ENCODE measurements at places on chromosomes 16 and 17.

- DNase-seq = no peak
These were observed 18.8 kb upstream of the TMEM220 start for GRCh38 chr17:10748531-10749181.

DNA sequence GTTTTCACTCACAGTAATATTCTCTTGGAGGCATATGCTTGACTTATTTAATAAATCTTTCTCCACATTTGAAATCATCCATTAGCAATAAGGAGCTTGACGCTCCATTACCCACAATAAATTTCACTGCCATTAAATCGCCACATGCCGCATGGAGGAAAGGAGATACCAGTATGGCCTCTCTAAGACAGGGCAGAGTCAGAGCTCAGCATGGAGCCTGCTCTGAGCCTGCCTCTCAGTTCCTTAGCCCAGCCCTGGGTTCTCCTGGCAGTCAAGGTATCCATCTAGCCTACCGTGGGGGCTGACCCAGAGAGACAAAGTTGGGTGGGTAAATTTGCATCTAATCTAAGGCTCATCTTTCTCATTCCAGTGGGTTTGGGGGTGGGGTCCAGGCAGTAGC lies 80.3 kb upstream of the CES5A start:
- no peak for DNase-seq

DNA sequence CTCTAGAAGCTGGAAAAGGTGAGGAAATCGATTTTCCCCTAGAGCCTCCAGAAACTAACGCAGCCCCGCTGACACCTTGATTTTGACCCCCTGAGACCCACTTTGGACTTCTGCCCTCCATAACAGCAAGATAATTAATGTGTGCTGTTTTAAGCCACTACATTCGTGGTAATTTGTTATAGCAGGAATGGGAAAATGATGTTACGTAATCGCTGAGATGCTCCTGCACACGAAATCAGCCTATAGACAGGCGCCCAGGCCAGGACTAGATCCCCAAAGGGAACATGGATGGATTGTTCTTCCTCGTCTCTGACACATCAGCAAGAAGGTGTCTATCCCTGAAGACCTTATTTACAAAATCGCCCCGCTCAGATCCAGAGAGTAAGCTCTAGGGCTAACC lies 1.4 kb upstream of the MYOCD start:
- DNase-seq = no peak

DNA sequence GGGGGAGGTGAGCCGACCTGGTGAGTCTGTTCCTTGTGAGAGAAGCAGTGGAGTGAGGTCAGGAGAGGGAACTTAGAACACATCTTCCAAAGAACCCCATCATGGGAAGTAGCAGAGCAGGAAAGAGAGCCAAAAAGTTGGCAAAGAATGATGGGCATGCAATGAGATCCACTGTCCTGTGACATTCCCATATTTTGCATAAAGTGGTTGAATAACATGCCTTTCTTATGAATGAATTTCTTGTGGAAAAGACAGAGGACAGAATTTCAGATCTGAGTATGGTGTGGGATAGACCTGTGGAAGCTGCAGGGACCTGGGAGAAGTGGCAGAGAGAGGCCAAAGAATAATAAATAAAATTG lies 41.3 kb downstream of the TMEM100 start:
- no peak for DNase-seq

DNA sequence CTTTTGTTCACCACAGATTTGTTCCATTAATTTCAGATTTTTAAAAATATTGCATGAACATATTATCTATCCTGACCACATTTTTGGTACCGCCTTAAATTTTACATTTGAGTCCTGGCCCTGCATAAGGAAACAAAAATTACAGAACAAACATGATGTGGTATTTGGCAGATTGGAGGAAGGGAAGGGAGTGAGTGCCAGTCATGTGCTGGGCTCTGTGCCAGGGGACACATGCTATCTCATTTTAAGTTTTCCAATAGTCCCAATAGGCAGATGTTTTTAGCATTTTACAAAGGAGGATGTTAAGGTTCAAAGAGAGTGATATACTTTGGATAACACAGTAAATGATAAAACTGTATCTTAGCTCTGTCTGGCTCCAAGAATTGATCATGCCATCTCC lies 185.1 kb downstream of the CDK5R1 start:
- no peak for DNase-seq

DNA sequence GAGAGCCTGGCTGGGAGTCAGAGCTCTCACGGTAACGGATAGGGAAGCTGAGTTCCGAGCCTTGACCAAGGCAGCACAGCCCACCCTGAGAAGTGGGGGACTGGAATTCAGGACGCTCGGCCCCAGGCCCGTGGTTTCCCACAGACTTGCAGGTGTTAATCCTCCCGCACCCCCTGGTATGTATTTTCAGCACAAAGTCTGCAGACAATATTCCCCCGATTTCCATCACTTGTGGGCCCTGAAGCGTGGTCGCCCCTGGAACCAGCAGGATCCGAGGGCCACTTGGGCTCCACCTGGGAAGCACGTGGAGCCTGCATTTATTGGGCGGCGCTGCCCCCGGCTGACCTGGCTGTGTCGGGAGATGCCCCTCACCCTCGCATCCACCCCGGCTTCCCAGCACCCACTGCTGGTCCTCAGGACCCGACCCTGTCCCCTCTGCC lies 60.2 kb downstream of the WSB1 start:
- DNase-seq = no peak

GRCh38 chr17:37598145-37598544 lies 11.1 kb downstream of the SYNRG start:
- DNase-seq = no peak

GRCh38 chr16:22366371-22366770 lies 8.0 kb downstream of the CDR2 start:
- no peak for DNase-seq

DNA sequence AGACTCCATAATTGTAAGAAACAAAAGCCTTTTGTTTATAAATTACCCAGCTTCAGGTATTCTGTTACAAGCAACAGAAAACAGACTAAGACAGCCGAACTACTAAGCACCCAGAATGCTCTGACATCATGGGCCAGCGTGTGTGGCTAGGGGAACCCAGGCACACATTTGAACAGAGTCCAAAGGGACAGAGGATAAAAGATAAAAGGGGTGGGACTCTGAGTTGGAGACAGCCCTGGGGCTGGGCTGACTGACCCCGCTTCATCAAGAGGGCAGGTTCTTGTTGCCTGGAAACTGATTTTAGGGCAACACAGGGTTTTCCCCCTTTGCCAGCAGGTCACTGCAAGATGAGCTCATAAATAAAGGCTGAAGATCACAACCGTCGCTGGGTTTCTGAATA lies 30.5 kb upstream of the ZNF287 start:
- no peak for DNase-seq

DNA sequence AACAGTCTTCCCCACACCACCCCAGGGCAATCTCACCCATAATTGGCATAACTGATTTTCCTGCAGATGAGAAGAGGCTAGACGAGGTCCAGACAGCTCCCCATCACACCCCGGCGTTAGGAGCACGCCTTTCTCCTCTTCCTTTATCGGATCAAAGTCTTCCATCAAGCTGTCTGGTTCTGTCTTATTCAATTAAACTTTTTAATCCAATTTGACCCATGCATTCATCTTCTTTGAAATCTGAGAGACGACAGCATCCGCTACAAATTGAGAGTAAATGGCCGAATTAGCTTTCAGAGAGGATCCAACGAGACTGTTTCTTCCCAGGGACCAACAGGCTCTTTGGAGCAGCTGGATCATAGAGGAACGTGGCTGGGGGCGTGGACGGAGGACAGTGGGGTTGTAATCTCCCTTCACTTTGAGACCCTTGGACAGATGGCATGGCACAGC lies 44.4 kb upstream of the GPRC5B start:
- no peak for DNase-seq

DNA sequence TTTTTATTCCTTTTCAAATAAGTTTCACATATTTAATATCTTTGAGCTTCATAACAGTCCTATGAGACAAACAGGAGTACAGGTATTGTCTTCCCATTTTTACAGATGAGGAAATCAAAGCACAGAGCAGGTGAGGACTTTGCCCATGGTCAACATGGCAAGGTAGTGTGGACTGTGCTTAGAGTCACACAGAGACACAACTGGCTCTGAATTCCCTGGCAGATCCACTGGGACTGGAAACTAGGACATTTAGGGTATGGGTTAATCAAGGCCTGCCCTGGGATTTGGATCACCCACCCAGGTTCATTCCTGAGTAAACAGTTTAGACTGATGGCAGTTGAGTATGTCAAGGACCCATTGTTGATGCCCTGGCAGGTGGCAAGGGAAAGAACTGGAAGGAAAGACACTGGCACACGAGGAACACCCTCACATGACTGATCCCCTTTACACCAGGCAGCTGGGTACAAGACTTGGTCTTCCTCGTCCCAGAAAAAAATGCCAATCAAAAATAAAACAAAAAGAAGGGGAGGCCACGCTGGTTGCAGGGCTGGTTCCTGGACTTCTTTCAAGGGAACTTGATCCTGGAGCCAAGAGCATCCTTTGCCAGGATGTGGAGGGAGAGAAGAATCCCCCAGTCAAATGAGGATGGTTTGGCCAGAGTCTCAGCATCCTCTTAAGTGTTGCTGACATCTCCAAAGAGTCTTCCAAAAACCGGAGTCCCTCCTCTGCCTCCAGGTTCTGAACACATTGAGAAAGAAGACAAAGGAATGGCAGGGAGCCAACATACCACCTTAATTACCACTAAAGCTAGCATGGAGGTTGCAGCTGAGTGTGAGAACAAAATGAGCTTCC lies 34.9 kb downstream of the CHD9 start:
- no peak for DNase-seq

- DNase-seq = peak; percentile 41
These were observed 52.9 kb upstream of the LGALS9 start for GRCh38 chr17:27577884-27578717.

All from K562 (cell line).